ENCODE measurements at places on chromosomes 5 and 9.

DNA sequence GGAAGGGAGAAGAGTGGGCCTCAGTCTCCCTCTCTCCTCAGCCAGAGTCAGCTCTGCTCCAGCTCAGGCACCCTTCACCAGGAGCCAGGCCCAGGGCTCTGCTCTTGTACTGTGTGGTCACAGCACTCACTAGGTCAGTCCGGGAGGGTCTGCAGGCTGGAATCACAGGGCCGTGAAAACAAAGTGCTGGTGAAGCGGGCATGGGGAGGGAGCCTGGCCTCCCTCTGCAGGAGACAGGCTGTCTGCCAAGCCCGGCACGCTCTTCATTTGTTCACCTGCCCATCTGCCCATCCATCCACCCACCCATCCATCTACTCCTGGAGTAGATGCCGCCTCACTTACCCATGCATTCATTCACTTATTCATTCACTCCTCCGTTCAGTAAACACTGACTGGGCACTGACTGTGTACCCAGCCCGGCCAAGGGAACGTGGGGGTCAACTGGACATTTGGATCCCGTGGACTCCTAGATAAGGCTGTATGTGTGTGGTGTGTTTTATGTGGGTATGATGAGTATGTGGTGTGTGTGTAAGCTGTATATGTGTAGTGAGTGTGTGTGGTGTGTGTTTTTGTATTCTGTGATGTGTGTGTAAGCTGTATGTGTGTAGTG lies 3.6 kb downstream of the SPAAR start:
- DNase-seq: no peak

DNA sequence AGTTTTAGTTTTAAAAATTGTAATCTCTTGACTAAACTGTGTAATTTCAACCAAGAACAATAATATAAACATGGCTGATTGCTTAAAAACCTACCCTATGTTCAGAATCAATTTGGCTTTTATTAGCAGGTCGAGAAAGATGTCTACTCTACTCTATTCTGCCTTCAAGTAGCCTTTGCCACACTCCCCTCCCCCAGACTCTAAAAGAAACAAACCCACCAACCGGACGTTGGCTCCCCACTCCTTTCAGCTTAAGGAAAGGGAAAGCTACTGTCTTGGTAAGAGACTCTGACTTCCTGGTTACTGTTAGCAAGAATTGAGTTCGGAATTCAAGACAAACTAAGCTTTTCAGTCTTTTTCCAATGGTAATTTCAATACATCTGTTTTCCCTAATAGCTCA lies 46.7 kb downstream of the TNFAIP8 start:
- no peak for DNase-seq

DNA sequence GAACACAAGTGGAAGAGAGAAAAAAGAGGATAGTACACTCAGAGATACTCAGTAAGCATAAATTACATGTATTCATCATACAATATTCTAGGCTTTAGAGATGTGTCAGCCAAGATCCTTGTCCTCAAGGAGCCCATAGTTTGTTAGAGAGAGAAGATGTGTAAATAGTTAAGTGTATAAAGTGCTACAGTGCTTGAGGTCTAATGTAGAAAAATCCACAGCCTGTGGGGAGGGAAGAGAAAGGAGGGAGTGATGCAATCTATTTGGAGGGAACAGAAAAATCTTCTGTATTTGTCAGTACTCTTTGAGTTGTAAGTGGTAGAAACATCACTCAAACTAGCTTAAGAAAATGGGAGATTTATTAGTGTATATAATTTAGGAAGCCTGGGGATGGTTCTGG lies 81.9 kb downstream of the PALM2AKAP2 start:
- no peak for DNase-seq

GRCh38 chr9:97425973-97426336 lies 14.1 kb downstream of the TDRD7 start:
- DNase-seq: no peak

GRCh38 chr5:160514866-160515265 lies 93.2 kb downstream of the PTTG1 start:
- no peak for DNase-seq

- DNase-seq: no peak
Measured at GRCh38 chr5:2165203-2165602, 282.5 kb upstream of the IRX4 start.

DNA sequence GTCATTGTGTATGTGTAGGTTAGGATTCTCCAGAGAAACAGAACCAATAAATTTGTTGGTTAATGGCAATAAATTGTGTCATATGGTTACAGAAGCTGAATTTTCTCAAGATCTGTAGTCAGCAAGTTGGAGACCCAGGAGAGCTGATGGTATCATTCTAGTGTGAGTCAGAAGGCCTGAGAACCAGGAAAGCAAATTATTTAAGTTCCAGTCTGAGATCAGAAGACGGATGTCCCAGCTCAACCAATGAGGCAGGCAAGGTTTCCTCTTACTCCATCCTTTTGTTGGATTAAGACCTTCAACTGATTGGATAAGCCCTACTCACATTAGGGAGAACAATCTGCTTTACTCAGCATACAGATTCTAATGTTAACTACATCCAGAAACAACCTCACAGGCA lies 656.3 kb downstream of the ANXA1 start:
- no peak for DNase-seq

GRCh38 chr9:31100311-31100710 lies 1284.1 kb upstream of the ACO1 start:
- no peak for DNase-seq

DNA sequence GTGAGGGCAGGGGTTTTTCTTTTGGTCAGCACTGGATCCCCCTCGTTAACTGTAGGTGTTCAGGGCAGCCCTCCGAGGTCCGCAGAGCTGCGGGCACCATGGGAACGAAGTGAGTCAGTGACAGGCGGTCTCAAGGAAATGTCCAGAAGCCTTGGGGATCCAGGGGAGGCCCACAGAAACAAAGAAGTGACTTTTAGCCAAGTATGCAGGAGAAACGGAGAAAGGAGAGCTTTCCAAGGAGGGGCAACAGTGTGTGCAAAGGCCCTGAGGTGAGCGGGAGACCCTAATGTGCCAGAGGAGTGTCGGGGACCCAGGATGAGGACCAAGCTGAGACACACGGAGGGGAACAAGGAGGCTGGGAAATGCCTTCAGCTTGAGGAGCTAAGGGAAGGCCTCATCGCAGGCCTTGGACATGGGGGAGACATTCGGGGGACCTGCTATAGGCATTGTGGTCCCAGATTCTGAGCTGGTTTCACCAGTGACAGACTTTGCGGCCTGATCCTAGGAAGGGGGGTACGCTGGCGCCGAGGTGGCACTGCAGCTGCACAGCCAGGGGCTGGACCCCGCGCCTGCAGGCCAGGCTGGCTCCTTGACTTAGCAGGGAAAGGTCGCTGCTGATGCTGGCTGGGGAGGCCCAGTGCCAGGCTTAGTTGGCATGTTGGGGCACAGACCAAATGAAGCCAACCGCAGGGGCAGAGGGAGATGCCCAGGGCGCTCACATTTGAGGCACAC lies 3.3 kb downstream of the LTC4S start:
- no peak for DNase-seq

- no peak for DNase-seq
Measured at GRCh38 chr5:56154732-56155484, 78.2 kb downstream of the ANKRD55 start.

GRCh38 chr5:14308384-14309154 lies 165.4 kb downstream of the TRIO start:
- DNase-seq: no peak

DNA sequence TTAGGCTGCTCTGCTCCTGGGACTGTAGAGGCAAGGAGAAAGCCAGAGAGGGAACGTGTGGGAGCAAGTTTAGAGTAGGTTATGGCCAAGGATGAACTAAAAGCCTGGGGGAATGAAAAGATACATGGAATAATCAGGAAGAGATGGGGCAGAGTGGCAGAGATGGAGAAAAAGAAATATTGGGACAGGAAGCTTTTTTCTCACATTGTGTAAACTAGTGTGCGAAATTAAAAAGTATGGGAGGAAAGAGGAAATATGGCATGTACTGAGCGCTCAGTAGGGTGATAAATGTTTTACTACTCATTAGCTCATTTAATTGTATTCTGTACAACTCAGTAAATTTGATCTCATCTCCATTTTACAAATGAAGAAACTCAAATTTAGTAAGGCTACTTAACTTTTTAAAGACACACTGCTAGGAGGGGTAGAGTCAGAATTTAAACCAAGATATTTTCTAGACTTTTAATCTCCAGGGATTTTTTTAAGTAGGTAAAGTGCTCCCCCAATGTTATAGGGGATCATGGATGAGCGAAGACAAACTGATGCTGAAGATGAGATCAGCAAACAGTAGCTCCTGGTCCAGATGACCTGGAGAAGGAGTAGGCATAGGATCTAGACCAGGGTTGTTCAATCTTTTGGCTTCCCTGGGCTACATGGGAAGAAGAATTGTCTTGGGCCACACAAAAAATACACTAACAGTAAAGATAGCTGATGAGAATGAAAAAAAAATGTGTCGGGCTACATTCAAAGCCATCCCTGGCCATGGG lies 30.8 kb downstream of the ALDH1A1 start:
- no peak for DNase-seq
